GM12878 (cell line): ENCODE measurements at places on chromosomes 6 and 20.

DNA sequence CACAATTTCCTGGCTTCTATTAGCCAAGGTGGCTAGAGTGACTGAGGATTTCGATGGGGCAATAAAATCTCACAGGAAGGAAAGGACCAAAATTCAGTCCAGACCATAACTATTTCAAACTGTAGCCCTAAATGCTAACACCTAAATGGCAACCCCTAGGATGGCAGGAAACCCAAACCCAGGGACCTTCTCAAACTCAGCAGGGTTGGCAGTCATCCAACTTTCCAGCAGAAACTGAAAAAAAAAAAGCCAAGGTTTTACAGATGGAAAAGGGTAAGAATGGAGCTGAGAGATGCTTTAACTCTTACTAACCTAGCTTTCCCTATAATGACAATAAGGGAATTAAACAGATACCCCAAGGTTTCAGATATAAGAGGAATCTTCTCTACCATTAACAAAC lies 10.5 kb downstream of the IBTK start:
- no peak for DNase-seq

- DNase-seq = no peak
These were observed 49.0 kb downstream of the RIPOR3 start for GRCh38 chr20:50642288-50642803.

- DNase-seq = no peak
These were observed 181.7 kb downstream of the WDR27 start for GRCh38 chr6:169520104-169520503.

GRCh38 chr6:36691011-36691410 lies 6.6 kb upstream of the RAB44 start:
- DNase-seq = no peak

DNA sequence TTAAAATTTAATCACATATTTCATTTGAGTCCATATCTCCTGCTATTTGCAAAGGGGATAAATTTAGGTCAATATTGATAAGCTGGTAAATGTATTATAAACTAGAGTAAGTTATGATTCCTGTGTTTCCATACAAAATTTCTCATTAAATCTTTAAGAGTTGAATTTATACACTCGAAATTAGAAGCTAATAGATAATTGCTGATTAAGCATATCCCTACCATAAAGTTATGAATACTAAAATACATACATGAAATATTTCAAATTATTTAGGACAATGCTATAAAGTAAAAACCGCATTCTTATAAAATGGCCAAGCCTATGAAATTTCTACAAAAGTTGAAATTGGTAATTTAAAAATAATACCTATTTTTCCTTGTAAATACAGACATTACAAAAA lies 71.5 kb downstream of the FAM184A start:
- DNase-seq = no peak
